ENCODE measurements at places on chromosomes 5 and 9.

- no peak for DNase-seq
Measured at GRCh38 chr5:112534611-112535255, 115.7 kb upstream of the EPB41L4A start.

- no peak for DNase-seq
Measured at GRCh38 chr9:80557256-80557655, 985.5 kb downstream of the TLE4 start.

DNA sequence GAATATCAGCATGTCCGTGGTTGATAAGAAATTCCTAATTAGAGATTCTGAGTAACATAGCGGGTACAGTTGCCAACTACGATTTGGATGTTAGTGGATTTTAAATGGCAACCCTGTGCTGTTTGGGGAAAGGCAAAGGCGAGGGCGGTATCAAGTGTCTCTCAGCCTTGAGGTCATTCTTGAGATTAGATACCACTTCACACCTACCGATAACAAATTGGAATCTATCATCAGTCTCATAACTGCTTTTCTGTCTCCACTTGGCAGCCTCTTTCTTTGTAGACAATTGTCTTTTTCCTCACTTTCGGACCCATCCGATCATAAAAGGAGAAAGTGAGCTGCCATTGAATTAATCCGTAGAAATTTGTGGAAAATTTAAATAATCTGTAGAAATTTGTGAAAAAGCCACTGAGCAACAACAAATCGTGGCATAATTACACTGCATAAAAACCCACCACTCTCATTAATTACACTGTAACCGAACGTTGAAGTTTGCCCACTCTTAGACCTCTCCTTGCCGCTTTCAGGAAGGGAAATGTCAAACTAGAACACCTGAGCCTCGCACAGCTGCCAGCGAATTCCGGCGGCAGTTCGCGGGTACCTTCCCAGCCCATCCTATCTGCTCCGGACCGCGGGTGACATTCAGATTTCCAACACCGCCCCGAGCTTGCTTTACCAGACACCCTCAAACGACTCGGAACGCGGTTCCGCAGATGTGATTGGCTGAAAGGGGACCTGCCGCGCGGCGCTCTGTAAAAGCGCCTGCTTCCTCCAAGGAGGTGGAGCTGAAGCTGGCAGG lies 849 bp upstream of the RGMB start:
- DNase-seq: no peak

- DNase-seq: no peak
Measured at GRCh38 chr5:147169399-147169798, 65.4 kb upstream of the STK32A start.

GRCh38 chr9:132946211-132946610 lies 1.8 kb upstream of the TSC1 start:
- no peak for DNase-seq

GRCh38 chr5:3993856-3994473 lies 398.3 kb downstream of the IRX1 start:
- DNase-seq: no peak

DNA sequence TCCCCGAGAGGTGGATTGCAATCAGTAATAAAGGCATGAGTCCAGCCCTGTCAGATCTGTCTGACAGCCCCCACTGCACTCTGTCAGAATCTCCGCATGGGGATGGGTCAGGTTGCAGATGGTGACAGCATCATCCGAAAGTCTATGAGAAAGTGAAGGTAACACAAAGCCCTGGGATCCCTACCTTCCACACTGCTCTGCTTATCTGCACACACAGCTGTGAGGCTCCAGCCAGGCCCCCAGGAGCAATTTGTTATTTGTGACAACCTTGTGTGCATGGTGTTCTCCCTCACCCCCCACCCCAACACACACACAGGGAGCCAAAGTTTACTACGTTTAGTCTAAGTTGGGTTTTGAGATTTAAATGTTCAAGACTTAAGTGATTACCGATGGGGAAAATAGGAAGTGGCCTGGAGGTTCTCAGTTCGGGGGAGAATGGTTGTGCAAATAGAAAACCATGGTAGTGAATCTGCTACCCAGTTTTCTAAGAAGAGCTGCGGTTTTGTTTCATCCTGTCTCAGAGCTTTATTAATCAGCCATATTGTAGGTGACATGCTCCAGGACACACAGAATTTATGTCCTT lies 92.7 kb downstream of the SV2C start:
- DNase-seq: no peak

DNA sequence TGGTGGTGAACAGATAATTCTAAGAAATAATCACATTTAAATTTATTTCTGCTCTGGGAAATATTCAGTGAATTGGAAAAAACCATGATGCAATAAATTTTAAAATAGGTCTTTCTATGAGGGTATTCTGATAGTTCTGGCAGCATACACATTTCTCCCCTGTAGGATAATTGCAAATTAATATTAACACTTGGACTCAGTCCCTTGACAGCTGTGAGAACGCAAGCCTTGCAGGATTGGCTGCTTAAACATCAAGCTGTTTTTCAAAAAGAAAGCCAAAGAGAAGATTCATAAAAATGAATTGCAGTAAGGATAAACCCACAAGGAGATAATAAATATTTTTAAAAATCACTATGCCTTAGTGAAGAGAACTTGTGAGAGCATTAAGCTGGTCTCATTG lies 180.0 kb downstream of the MTRR start:
- DNase-seq: no peak

DNA sequence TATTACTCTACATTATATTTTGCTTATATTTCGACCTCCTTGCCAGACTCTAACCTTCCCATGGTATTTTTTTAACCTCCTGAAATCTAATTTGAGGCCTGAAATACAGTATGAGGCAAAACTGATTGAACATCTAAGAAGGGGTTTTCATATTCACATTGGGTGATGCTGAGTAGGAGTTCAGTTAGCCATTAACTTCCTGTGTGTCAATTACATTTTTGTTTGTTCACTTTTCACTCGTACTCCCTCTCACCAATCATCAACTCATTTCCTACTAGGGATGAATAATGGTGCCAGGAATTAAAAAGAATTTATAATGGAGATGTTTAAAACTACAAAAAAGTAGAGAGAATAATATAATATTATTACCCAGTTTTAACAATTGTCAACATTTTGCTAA lies 27.6 kb upstream of the GLRA1 start:
- no peak for DNase-seq

- no peak for DNase-seq
Measured at GRCh38 chr5:73179730-73180129, 6.7 kb downstream of the TMEM174 start.

Measured in stimulated activated CD8-positive, alpha-beta memory T cell treated with anti-CD3 and anti-CD28 coated beads, Interleukin-7, amount 100 ng/mL, for 1 hour (primary cell).